ENCODE measurements at places on chromosomes 12 and 14.

GRCh38 chr14:90573385-90574105, 176.7 kb downstream of the CALM1 start:
- no peak for DNase-seq

DNA sequence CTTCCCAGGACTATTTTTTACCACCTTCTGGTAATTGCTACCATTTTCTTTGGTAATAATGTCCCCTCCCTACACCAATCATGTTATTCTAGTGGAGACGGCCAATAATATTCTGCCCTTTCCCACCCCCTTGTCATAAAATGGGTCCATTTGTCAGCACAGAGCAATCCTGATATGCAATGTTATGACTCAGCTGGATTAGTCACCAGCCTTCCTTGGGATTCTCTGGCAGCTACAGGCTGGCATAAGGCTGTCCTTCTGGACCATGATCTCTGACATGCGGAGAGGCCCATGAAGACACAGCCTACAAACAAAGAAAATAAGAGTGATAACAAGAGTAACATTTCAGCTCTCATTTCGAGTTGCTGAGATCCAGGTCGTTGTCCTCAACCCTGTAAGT, 222.0 kb upstream of the CPNE8 start:
- DNase-seq, result no peak

GRCh38 chr14:59870277-59871165, at the start of gene RTN1:
Gene RTN1, minus strand, starts transcription at chr14:59870776. Its CDS starts 146 bp downstream, at chr14:59870630.
- no peak for DNase-seq

- DNase-seq, result no peak
Measured at GRCh38 chr14:22821193-22822015, 6.2 kb upstream of the SLC7A7 start.

DNA sequence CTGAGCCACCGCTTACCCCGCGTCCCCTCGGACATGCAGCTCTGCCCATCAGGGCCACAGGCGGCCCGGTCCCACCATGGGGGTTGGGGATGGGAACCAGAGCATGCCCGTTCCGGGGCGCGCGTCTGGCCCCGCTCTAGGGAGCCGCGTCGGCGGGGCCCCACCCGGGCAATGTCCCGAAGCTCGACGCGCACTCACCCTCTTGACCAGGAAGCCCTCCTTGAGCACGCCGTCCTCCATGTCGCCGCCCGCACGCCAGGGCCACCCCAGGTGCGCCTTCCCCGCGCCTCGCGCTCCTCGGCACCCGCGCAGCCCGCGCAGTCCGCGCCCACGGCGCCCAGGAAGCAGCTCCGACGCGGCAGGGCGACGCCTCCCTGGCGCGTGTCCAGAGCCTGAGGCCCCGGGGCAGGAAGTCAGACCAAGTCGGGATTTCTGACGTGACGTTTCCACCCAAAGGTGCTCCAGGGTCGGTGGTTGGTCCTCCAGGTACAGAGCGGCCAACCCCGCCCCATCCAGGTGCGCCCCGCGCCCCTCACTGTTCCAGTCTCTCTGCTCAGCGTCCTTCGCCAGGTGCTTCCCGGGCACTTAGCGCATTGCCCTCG, at the start of gene PLEK2:
Gene PLEK2 (minus strand): TSS at position 346 of the 602 bp plus-strand sequence. CDS start 106 bp downstream, at position 240.
- DNase-seq, result peak; percentile 48

DNA sequence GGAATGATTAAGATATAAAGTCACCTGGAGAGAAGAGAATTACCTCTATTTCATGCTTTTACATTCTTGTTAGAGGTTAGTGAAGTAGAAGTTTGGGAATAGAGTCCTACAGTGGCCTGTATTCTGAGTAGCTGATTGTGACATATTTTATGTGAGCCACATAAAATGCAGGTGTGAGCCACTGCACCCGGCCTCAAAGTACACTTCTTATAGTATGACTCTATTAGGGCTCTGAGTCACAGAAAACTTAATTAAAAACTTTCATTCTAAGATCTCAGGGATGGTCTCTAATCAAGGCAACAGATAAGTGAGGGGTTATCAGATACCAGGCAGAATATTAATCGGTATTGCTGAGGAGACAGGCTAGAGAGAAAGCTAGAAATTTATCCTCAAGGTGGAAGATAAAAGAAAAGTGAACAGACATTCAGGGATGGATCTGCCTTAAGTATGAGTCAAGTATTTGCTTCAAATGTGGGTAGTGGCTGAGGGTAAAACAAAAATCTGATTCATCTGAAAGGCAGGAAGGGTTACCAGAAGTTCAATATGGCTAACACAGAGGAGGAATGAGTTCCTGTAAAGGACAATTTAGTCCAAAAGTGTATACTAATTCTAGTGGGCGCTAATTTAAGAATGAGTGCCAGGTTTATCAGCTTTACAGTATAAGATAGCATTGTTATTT, 5.5 kb upstream of the G2E3 start:
- no peak for DNase-seq

- no peak for DNase-seq
Measured at GRCh38 chr12:42759622-42760273, 170.2 kb upstream of the PRICKLE1 start.

GRCh38 chr14:100117633-100118395, 41.6 kb downstream of the DEGS2 start:
- DNase-seq, result no peak

- DNase-seq, result no peak
Measured at GRCh38 chr14:72916174-72916573, 10.1 kb upstream of the DCAF4 start.

DNA sequence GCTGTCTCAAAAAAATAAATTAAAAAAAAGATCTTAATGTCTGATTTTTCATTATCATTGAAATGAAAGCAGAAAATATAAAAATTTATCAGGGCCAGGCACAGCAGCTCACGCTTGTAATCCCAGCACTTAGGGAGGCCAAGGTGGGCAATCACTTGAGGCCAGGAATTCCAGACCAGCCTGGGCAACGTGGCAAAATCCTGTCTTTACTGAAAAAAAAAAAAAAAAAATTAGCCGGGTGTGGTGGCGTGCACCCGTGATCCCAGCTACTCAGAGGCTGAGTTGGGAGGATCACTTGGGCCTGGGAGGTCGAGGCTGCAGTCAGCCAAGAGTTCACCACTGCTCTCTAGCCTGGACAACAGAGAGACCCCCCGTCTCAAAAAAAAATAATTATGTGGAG, 37.6 kb upstream of the CLIP1 start:
- DNase-seq, result no peak

Measured in central memory CD4-positive, alpha-beta T cell (primary cell).